ENCODE measurements at places on chromosomes 5 and 9. TPM values are rescaled to one million over a fixed set of nuclear protein-coding genes. Genes with fewer than 3 reads are reported as not detected.

PTPRD gene
- total RNA-seq, result not detected

HTR1A gene
- total RNA-seq, result not detected

SAXO1 gene
- not detected for total RNA-seq

ADAMTSL1 gene
- total RNA-seq, result not detected

PTGES gene
- not detected for total RNA-seq

CAVIN4 gene
- total RNA-seq, result 0.07 TPM

- H3K27ac ChIP-seq, result no peak overlapping the region
- peaks cover 31% of the 10 kb centered on the region for H3K4me1 ChIP-seq
- no peak overlapping the region for H3K4me3 ChIP-seq
Measured at GRCh38 chr5:132684922-132685720, 11.3 kb downstream of the IL4 start.

DNA sequence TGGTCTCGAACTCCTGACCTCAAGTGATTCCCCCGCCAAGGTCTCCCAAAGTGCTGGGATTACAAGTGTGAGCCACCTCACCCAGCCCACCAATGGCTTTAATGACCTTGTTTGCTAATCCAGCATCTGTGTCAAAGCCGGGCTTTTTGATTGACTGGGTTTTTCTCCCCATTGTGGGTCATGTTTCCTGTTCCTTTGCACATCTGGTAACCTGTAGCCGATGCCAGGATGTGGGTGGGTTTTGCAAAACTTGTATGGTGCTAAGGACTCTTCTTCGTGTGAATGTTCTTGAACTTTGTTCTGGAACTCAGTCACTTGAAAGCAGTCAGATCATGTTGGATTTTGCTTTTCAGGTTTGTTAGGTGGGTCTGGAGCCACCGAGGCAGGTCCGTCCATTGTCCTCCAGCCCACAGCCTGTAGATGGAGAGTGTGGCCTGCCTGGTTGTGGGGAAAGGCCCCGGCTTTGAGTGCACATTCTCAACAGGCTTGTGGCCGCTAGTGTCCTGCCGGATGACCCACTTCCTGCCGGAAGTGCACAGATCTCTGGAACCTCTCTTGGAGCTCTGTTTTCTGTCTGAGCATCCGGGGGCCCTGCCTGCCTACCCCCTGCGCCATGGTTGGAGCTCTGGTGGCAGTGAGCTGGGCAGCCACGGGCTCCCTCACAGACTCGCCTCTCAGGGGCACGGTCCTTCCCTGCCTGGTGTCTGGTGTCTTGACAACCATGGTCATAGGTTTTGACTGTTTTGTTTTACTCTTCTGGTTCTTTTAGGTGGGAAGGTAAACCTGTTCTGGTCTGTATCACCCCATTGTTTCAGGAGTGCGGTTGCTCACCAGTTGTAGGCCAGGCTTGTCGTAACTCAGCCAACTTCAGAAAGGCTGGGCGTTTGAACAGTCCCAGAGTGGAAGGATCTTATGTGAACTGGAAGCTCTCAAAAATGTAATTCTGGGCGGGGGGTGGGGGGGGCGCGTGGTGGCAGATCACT, 69.6 kb upstream of the CACNA1B start:
- peak overlapping the region; percentile 42 for H3K27ac ChIP-seq
- peaks cover 7% of the 10 kb centered on the region for H3K4me1 ChIP-seq
- H3K27me3 ChIP-seq, result no peaks in the 10 kb centered on the region

DNA sequence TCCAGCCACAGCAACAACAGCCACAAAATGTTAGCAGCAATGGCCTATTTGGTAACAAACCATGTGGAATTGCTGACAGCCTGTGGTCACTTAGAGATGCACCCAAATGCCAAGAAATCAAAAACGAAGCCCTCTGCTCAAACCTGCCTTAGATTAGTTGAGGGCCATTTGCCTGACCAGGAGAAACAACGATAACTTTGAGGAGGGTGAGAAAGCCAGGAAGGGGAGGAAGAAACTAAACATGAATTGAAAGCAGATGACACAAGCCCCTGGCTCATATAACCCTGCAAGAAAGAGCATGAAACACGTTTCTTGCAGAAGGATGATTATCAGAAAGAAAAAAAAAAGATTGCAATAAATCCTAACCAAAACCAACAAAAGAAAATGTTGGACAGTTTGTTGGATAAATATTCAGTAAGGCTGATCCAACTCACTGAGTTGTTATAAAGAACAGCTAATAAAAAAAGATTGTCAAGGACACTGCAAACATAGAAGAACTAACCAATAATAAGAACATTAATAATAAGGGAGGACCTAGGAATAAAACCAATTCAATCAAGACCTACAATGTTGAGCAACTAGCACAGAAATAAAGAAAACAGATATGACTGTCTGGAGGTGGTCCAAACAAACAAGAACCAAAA, 140.5 kb upstream of the SLC30A5 start:
- no peak overlapping the region for H3K27ac ChIP-seq
- H3K27me3 ChIP-seq, result peaks cover 4% of the 10 kb centered on the region
- no peak for DNase-seq
- no peaks in the 10 kb centered on the region for H3K36me3 ChIP-seq
- H3K4me3 ChIP-seq, result no peak overlapping the region

DNA sequence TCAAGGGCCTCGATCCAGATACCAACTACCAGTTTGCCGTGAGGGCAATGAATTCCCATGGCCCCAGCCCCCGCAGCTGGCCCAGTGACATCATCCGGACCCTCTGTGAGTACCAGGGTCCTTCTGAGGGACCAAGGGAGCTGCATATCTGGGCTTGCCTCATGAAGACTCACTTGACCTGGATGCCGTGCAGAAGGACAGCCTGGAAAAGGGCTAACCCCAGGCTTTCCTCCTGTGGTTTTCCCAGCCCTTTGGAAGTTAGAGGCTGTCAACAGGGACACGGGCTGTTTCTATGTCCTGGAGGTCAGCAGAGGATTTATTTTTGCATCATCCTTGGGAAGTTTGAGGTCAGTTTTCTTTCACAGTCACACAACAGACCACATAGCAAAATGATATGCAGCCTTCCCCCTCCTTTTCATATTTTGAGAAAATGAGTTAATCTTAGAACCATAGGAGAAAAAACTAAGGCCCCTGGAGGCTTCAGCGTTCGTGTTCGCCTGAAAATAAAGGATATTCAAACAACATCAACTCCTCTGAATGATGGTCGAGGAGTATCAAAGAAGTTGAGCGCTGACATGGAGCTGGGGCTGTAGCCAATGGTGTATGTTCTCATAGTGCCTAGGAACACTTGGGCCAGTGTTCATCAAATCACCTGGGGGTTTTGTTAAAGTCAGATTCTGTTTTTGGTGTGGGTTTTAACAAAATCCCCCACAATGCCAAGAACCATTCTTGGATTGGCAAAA, 112.2 kb downstream of the EGFLAM start:
- peaks cover 6% of the 10 kb centered on the region for H3K27me3 ChIP-seq
- H3K27ac ChIP-seq, result no peak overlapping the region
- no peaks in the 10 kb centered on the region for H3K36me3 ChIP-seq
- H3K4me1 ChIP-seq, result peaks cover 10% of the 10 kb centered on the region
- no peak for DNase-seq

- peaks cover 13% of the 10 kb centered on the region for H3K27me3 ChIP-seq
- no peaks in the 10 kb centered on the region for H3K36me3 ChIP-seq
- H3K4me3 ChIP-seq, result no peak overlapping the region
- DNase-seq, result no peak
- peak overlapping the region; percentile 43 for H3K27ac ChIP-seq
Measured at GRCh38 chr5:14438195-14438606, 143.4 kb upstream of the OTULINL start.

DNA sequence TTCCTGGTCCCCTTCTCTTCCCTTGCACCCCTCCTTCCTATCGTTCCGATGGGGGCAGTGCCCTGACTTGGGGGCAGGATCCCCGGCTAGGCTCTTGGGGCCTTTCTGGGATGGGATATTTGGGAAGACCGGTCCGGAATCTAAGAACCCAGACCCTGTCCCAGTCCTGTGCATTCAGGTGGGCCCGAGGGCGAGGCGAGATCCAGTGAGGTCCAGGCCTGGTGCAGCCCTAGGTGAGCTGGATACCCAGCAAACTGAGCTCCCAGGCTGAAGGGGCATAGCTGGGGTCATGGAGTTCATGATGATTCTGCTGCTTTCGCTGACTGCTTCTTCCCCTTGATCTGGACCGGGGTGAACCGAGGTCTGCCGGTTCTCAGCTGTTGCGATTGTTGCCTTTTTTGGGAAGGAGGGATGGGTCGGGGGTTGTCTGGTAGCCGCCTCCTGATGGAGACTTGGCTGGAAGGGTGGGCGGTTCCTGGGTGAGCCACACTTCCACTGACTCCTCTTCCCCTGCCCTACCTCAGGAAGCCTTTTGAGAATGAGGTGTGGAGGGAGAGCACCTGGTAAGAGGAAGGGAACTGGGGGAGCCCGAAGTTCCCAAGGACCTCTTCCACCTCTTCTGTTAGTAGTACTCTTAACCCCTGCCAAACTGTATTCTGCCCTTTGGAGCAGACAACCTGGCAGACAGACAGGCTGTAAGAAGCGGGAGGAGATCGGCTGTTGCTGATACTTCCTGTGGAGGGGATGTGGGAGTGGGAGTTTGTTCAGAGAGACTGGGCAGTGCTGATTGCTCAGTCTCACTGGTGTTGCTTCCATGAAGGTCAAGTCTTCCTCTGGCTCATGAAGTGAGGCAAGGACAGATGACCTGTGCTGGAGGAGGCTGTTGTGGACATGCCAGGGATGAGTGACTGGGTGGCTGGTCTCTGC, 1.0 kb downstream of the LRRC8A start:
- no peaks in the 10 kb centered on the region for H3K27me3 ChIP-seq
- DNase-seq, result peak; percentile 37
- peak overlapping the region; percentile 89 for H3K27ac ChIP-seq
- peak overlapping the region; percentile 95 for H3K4me3 ChIP-seq
- H3K4me1 ChIP-seq, result peaks cover 52% of the 10 kb centered on the region

GRCh38 chr9:131203431-131204218, 72.7 kb downstream of the FAM78A start:
- peaks cover 55% of the 10 kb centered on the region for H3K36me3 ChIP-seq
- no peaks in the 10 kb centered on the region for H3K4me1 ChIP-seq
- no peaks in the 10 kb centered on the region for H3K27me3 ChIP-seq
- DNase-seq, result peak; percentile 13

GRCh38 chr5:127385936-127386335, 95.3 kb downstream of the MEGF10 start:
- DNase-seq, result no peak
- no peak overlapping the region for H3K4me3 ChIP-seq

- no peak overlapping the region for H3K4me3 ChIP-seq
- no peak for DNase-seq
- peaks cover 21% of the 10 kb centered on the region for H3K36me3 ChIP-seq
- H3K27ac ChIP-seq, result no peak overlapping the region
Measured at GRCh38 chr9:84002344-84002743, 21.7 kb downstream of the RMI1 start.

GRCh38 chr9:137786511-137786920, 91.1 kb upstream of the CACNA1B start:
- peaks cover 28% of the 10 kb centered on the region for H3K36me3 ChIP-seq
- no peak for DNase-seq
- no peak overlapping the region for H3K4me3 ChIP-seq
- H3K4me1 ChIP-seq, result peaks cover 5% of the 10 kb centered on the region

GRCh38 chr9:118463419-118463818, 759.2 kb downstream of the TLR4 start:
- H3K36me3 ChIP-seq, result no peaks in the 10 kb centered on the region
- DNase-seq, result no peak
- no peak overlapping the region for H3K27ac ChIP-seq
- H3K4me3 ChIP-seq, result no peak overlapping the region

Data from activated CD4-positive, alpha-beta memory T cell treated with anti-CD3 and anti-CD28 coated beads for 36 hours (primary cell).